ENCODE measurements at places on chromosomes 1 and 21. TPM values are rescaled to one million over a fixed set of nuclear protein-coding genes. Genes with fewer than 3 reads are reported as not detected.

The PODN gene
- not detected for total RNA-seq

The AMY2A gene
- not detected for total RNA-seq

The AGBL4 gene
- total RNA-seq = not detected

The PLCH2 gene
- 13.5 TPM for total RNA-seq

The CHI3L1 gene
- not detected for total RNA-seq

The PAQR7 gene
- 2.2 TPM for total RNA-seq

The S100A7 gene
- not detected for total RNA-seq

The SEC16B gene
- total RNA-seq = 0.42 TPM

- H3K36me3 ChIP-seq = peaks cover 40% of the 10 kb centered on the region
- H3K27ac ChIP-seq = peak overlapping the region; percentile 95
- H3K4me1 ChIP-seq = peaks cover 36% of the 10 kb centered on the region
- peak overlapping the region; percentile 99 for H3K4me3 ChIP-seq
- peaks cover 5% of the 10 kb centered on the region for H3K27me3 ChIP-seq
Observed at GRCh38 chr1:1013922-1014648, 788 bp downstream of the ISG15 start.

- H3K4me1 ChIP-seq = peaks cover 27% of the 10 kb centered on the region
- peak overlapping the region; percentile 62 for H3K4me3 ChIP-seq
- no peaks in the 10 kb centered on the region for H3K36me3 ChIP-seq
Observed at GRCh38 chr1:245153552-245154428, 995 bp upstream of the KIF26B start.

DNA sequence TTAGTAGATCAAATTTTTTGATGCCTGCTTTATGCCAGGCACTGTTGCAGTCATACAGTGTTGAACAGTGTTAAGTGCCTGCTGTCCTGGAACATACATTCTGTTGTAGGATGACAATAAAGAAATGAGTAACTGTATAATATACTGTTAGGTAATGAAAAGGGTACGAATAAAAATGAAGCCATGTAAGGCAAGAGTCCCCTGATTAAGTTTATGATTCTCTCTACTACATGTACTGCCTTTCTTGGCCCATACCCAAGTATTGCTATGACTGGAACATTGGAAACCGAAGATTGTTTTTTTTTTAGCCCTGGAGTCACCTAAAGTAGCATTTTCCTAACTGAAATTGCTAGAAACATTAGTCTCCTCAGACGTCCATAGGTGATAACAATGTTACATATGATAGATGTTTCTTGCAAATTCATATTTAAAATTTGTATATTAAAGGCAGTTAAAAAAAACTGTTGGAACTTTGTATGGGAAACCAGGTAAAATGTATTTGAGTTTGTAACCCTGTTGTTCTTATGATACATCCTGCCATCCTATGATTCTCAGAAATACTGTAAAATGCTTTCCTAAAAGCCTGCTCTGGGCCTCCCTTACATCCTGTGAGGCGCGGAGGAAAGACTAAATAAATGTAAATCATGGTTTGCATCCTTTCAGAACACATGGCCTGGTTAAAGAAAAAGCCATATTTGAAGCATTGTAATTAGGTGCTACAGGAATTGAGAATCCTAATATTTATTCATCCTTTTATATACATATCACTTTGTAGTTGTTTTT is 5.8 kb downstream of the ATP5PB start:
- peak overlapping the region; percentile 83 for H3K27ac ChIP-seq
- peaks cover 65% of the 10 kb centered on the region for H3K36me3 ChIP-seq
- H3K27me3 ChIP-seq = no peaks in the 10 kb centered on the region
- H3K4me1 ChIP-seq = peaks cover 64% of the 10 kb centered on the region
- H3K4me3 ChIP-seq = peak overlapping the region; percentile 46

GRCh38 chr1:160486453-160486852 is 36.6 kb downstream of the SLAMF6 start:
- no peaks in the 10 kb centered on the region for H3K27me3 ChIP-seq
- H3K4me1 ChIP-seq = peaks cover 4% of the 10 kb centered on the region
- H3K4me3 ChIP-seq = no peak overlapping the region
- peaks cover 56% of the 10 kb centered on the region for H3K36me3 ChIP-seq

- H3K27me3 ChIP-seq = no peaks in the 10 kb centered on the region
- H3K27ac ChIP-seq = peak overlapping the region; percentile 85
- H3K4me1 ChIP-seq = peaks cover 26% of the 10 kb centered on the region
- H3K36me3 ChIP-seq = peaks cover 2% of the 10 kb centered on the region
- DNase-seq = peak; percentile 91
Observed at GRCh38 chr1:205591522-205592351, 40.1 kb downstream of the ELK4 start.

DNA sequence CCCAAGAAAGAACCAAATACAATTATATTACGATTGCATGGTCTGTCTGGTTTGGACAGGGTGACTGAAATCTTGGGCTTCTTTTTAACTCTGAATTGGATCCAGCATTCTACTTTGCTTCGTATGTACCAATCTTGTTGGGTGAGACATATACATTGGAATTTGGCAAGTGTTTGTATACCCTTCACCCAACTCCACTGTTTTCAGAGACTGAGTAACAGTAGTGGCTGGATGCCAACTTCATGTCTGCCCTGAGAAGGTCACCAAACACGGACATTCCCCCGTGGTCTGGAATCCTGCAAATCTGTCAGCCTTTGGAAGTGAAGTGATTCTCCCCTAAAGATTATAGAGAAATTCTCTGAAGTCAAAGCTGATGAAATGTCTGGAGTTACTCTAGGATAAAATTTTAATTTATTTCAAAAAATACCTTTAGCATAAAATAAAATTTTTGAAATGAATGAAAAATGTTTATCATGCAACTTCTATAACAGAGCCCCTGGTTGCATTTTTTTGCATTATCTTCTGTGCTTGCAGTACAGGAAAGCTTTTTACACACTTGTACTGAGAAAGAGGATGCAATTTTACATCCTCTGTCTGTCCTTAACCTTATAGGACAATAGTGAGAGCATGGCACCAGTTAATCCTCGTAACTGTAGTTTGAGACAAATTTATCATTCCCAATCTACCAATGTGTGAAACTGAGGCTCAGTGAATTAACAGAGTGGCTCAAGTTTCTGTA is 201.8 kb downstream of the DISC1 start:
- H3K4me1 ChIP-seq = no peaks in the 10 kb centered on the region
- no peak overlapping the region for H3K4me3 ChIP-seq
- H3K27me3 ChIP-seq = no peaks in the 10 kb centered on the region
- DNase-seq = no peak
- no peaks in the 10 kb centered on the region for H3K36me3 ChIP-seq

- no peak overlapping the region for H3K4me3 ChIP-seq
- H3K36me3 ChIP-seq = no peaks in the 10 kb centered on the region
- no peak for DNase-seq
- H3K27me3 ChIP-seq = no peaks in the 10 kb centered on the region
- H3K27ac ChIP-seq = no peak overlapping the region
- H3K4me1 ChIP-seq = peaks cover 7% of the 10 kb centered on the region
Observed at GRCh38 chr1:54569339-54569738, 21.3 kb downstream of the ACOT11 start.

DNA sequence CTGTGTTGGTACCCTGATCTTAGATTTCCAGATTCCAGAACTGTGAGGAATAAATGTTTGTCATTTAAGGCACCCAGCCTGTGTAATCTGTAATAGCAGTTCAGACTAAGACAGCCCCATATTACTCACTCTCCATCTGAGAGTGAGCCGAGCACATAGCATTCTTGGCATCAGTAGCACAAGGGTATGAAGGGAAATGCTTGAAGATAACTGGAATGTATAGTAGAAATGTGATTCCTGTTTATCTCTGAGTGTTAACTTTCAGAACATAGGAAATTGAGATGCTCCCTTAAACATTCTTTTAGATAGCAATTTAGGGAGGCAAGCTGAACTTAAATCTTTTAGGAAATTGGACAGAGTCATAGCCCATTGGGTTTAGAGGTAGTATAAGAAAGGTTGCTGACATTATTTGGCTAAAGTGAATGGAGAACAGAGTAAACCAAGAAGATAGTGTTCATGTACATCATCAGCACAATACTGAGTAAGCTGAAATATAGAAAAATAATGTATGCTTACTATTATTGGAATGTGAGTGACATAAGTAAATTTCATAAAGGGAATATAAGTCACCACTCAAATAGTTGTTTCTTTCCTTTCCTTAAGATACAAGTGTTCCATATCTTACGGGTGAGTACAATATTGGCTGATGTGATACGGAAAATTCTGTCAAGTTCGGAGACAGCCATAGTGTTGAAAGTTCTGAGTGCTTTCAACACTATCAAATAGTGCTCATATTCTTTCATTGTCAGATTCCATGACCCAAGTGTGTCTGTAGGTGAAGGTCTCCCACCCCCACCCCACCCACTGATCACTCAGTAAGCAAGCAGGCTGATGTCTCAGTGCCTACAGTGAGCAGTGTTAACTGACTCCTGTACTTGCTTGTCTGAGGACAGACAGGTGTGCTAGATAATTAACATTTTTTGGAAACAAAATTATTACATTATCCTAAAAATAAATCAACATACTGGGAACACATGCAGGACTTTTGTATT is 73.7 kb downstream of the LRRC8D start:
- H3K4me3 ChIP-seq = no peak overlapping the region
- no peak overlapping the region for H3K27ac ChIP-seq
- H3K4me1 ChIP-seq = peaks cover 3% of the 10 kb centered on the region
- DNase-seq = no peak
- peaks cover 13% of the 10 kb centered on the region for H3K36me3 ChIP-seq

DNA sequence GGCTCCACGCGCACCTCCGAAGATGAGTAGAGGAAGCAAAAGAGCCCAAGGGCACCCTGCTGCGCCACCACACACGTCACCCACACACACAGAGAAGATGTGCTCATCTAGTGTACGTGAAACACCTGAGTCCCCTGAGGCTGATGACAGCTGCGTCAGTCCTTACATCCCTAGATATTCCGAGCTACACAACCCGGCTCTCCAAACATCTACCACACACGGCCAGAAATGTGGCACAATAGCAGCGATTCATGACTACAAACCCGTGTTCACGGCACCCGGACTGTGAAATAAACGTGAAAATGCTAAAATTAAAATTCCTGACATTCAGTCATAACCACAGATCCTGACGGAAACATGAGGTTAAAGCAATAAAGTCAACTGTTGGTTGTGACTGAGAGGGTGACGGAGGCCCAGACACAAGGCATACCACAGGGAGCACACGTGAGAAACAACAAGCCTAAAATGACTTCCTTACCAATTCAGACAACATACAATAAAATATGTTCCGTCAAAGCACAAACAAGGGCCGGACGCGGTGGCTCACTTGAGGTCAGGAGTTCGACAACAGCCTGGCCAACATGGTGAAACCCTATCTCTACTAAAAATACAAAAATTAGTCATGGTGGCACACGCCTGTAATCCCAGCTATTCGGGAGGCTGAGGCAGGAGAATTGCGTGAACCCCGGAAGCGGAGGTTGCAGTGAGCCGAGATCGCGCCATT is 7.3 kb downstream of the SSU72 start:
- DNase-seq = no peak
- peaks cover 30% of the 10 kb centered on the region for H3K4me1 ChIP-seq
- no peaks in the 10 kb centered on the region for H3K27me3 ChIP-seq
- no peak overlapping the region for H3K4me3 ChIP-seq

DNA sequence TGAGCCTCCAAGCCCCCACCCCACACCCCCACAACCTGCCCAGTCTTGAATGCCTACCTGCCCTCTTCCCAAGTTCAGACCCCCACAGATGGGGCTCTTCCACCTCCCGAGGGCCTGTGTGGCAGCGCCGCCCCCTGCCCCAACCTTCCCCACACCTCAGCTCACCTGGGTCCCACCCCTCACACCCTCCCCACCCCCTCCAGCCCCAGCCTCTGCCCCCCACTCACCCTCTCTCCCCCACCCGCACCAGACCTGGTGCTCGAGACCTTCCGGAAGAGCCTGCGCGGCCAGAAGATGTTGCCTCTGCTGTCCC is 9.2 kb downstream of the TNFRSF18 start:
- no peak overlapping the region for H3K27ac ChIP-seq
- peaks cover 8% of the 10 kb centered on the region for H3K4me1 ChIP-seq
- peaks cover 8% of the 10 kb centered on the region for H3K27me3 ChIP-seq
- DNase-seq = no peak

DNA sequence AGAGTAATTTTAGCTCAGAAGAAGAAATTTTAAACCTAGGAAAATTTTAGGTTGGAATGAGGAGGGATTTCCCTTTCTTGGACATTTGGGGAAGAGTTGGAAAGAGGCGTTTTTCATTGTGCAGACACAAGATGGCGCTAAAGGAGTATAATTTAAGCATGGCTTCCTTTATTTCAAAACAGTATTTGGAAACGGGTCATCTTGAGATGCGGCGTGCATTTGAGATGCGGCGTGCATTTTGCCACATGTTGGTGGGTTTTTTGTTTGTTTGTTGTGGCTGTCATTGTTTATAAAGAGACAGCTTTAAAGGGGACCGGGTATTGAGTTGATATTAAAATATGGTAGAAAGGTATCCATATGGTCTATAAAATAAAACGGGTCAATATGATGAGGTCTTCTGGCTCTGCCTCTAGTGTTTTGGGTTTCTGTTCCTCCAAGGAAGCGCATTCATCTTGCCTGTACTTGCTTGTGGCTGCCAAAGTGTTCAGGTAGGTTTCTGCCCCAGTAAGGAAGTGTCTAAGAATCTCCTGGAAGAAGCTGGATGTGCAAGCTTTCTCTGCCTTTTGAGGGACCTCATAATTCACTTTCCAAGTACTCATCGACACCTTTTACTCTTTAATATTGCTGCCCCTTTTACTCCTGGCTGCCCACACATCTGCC is 210.3 kb downstream of the SLC35F3 start:
- DNase-seq = peak; percentile 54
- H3K27ac ChIP-seq = no peak overlapping the region
- H3K4me1 ChIP-seq = peaks cover 8% of the 10 kb centered on the region

DNA sequence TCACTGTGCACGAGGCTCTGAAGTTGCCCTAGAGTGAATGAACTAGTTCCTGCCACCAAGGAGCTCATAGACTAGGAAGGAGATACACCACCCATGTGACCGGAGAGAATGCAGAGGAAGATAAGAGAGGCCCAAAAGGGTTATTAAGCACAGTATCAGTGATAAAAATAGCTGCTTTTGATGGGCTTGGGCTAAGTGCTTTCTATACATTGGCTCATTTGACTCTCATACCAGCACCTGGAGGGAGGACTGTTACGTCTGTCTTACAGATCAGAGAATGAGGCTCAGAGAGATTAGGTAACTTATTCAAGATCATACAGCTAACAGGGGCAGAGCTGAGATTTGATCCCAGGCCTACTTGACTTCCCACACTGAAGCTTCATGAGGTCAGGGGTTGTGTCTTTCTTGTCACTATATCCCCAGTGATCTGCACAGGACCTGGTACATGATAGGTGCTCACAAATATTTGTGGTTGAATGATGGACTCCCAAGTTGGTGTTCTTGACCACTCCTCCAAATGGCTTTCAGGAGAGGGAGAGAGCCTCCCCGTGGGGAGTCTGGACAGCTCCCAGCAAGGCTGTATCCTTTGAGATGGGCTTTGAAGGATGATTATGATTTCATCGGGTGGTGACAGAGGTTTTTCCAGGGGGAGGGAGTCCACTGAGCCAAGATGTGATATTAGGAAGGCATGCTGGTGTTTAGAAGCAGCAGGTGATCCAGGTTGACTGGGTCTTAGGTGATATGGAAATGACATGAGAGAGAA is 14.4 kb downstream of the PPFIA4 start:
- peaks cover 13% of the 10 kb centered on the region for H3K4me1 ChIP-seq
- H3K27me3 ChIP-seq = no peaks in the 10 kb centered on the region
- H3K27ac ChIP-seq = no peak overlapping the region
- peaks cover 3% of the 10 kb centered on the region for H3K36me3 ChIP-seq

GRCh38 chr1:18727956-18728355 is 97.3 kb downstream of the PAX7 start:
- peaks cover 38% of the 10 kb centered on the region for H3K27me3 ChIP-seq
- H3K4me1 ChIP-seq = no peaks in the 10 kb centered on the region
- no peak for DNase-seq
- H3K4me3 ChIP-seq = no peak overlapping the region
- no peak overlapping the region for H3K27ac ChIP-seq

GRCh38 chr1:76269155-76269554 is 194.6 kb downstream of the ST6GALNAC3 start:
- no peak for DNase-seq
- peaks cover 6% of the 10 kb centered on the region for H3K27me3 ChIP-seq
- H3K4me3 ChIP-seq = peak overlapping the region; percentile 12
- H3K27ac ChIP-seq = peak overlapping the region; percentile 74

Measured in activated CD8-positive, alpha-beta memory T cell treated with anti-CD3 and anti-CD28 coated beads, Interleukin-2, amount 10 ng/mL, durations not matched to agents 7 days and 5 days (primary cell).